ENCODE measurements at places on chromosomes 5 and 9. TPM values are rescaled to one million over a fixed set of nuclear protein-coding genes. Genes with fewer than 3 reads are reported as not detected.

The DOCK2 gene
- total RNA-seq = 3.4 TPM

GRCh38 chr5:143671674-143672569 lies 140.0 kb upstream of the HMHB1 start:
- DNase-seq = no peak

GRCh38 chr9:22117511-22118384 lies 108.6 kb upstream of the CDKN2B start:
- DNase-seq = no peak

The DPYSL3 gene
- 38.8 TPM for total RNA-seq

DNA sequence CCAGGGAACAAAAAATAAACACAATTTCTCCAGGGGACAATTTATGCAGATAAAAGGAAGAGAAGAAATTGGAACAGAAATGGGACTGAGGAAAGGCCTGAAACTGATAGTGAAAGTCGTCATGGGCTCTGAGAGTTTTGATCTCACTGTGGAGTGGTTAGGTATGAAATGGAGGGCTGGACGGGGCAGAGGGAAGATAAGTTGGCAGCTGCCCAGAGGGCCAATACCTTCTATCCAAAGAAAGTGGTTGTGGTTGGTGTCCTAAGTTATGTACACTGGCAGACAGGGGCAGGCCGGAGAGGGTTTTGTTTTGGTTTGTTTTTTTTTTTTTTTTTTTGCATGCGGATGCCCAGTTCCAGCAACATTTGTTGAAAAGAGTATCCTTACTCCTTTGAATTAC lies 46.1 kb downstream of the ZNF618 start:
- DNase-seq = no peak

The TYRP1 gene
- total RNA-seq = not detected

- peak; percentile 59 for DNase-seq
Measured at GRCh38 chr9:16985559-16986348, 115.3 kb upstream of the BNC2 start.

DNA sequence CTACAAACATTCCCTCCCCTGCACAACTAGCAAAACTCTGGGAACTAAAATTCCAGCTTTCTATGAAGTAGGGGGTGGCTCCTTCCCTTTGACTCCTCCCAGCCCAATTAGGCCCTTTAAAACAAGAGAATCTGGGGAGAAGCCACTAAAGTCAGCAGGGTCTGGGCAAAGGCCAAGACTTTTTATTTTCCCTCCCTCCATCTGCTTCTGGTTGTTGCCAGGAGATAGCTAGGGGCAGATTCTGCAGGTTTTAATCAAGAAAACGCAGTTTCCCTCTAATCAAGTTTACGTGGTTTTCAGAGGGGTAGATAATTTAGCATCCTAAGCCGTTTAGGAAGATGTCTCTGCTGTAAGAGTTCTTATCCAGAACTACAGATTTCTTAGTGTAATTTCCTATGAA lies 114.5 kb upstream of the CDH6 start:
- no peak for DNase-seq

- no peak for DNase-seq
Measured at GRCh38 chr9:106878081-106878837, 15.3 kb downstream of the ZNF462 start.

GRCh38 chr5:116452774-116453368 lies 121.8 kb downstream of the SEMA6A start:
- no peak for DNase-seq

The TLX3 gene
- total RNA-seq = not detected

DNA sequence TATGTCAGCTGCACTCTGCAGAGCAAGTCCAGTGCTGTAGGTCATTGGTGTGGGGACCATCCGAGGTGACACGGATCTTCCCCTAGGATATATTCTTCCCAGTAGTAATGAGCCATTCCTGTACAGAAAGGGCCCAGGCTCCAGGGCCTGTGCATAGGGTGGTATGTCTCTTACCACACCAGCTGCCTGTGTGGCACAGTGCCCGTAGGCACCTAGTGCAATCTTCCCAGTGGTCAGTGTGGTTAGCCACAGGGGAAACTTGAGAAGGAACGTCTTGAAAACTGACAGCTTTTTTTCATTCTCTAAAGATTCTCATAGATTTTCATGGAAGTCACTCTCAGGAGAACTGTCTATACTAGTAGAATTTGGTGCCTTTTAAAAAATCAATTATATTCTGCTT lies 39.8 kb downstream of the CYSTM1 start:
- peak; percentile 46 for DNase-seq

DNA sequence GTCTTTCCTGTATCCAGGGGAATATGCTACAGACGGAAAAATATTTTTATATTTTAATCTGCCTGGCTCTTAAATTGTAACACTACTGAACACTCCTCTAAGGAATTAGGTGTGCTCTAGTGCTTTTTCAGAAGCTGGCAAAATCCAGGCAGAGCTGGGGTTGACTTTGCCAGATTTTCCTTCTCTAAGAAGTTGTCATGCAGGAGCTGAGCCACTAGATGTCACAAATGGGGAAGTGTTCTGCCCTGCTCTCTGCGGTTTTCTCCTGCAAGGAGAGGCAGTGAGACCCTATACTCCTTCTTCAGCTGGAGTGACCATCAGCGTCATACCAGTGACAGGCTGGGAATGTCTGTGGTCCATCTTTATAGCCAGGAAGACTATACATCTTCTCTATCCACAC lies 112.5 kb downstream of the HAPLN1 start:
- peak; percentile 23 for DNase-seq

The NIPAL4 gene
- total RNA-seq = 0.19 TPM

The ARID3C gene
- total RNA-seq = not detected

- DNase-seq = no peak
Measured at GRCh38 chr9:118478752-118479151, 774.5 kb downstream of the TLR4 start.

The GAPT gene
- not detected for total RNA-seq

The ORM2 gene
- total RNA-seq = not detected

DNA sequence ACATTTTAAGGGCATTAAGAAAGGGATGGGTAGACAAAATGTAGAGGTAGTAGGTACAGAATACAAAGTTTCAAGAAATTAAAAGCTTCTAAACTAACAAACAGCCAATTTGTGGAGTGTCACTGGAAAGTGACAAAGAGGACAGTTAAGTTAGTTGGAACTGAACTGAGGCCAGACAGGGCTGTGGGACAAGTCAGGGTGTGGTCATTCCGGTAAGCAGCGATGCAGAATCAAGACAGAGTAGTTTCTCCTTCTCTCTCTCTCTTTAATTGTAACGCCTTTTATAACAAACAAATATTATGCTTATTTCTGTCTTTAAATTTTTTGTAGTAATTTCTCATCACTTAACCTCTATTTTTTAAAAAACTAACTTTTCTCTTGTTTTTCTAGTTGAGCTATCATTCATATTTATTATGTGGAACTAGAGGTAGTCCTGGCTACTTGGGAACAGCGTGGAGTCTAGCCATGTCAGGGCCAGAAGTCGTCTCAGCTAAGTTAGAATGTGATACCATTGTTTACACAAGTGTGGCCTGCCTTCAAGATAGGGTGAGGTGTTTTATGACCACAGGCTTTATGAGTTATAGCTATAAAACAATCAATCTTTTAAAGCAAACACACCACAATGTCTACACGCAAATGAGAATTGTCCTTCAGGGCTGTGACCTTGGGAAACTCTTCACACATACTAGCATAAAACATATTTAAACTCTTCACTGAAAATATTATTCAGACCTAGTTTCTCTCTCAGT lies 115.3 kb upstream of the CDKN2B start:
- DNase-seq = no peak

DNA sequence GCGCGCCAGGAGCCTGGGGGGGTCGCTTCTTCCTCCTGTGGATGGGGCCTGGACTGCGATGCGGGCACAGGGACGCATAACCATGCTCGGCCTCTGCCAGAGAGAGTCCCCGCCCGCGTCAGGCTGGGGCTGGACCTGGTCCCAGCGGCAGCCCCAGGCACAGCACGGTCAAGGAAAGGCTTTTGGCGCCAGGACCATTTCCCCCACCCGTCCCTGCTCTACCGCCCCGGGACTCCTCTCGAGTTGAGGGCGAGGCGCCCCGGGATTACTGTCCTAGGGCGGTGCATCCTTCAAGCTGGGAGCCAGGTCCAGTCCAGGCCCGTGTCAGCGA lies 341 bp downstream of the MXD3 start:
- no peak for DNase-seq

GRCh38 chr9:129331772-129332500 lies 153.9 kb upstream of the IER5L start:
- no peak for DNase-seq

DNA sequence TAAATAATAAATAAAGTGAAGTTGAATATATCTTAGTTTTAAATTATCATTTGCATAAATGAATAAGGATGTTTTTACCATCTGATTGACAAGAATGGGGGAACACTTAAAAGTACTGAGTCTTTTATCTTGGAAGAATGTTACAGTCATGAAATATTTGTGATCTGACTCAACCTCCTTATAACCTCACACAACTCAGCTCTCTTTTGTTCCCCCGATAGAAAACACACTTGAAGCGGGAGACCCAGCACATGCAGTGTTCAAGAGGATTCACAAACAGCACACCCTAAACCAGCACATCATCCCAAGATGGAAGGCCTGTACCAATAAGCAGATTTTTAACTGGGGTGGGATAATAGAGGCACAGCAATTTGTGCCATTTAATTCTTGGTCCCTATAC lies 15.5 kb downstream of the BAAT start:
- no peak for DNase-seq

The C5orf58 gene
- total RNA-seq = not detected

GRCh38 chr5:54251981-54252380 lies 58.4 kb downstream of the ARL15 start:
- DNase-seq = no peak

DNA sequence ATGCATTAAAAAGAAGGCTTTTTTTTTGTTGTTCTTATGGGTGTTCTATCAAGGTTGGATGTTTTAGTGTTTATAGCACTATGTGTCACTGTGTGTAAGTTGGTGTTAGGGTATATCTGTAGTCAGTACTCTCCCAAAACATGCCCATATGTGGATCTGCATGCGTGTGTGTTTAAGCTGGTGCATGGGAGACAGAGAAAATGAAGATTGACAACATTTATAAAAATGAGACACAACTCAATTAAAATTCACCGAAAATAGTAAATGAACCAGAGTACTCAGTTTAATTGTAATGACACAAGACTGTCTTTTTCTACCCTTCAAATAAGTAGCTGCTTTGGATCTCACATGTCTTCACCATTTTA lies 323.4 kb downstream of the TMEM161B start:
- DNase-seq = no peak

The GZMA gene
- not detected for total RNA-seq

GRCh38 chr5:59187857-59188256 lies 605.0 kb downstream of the RAB3C start:
- no peak for DNase-seq

DNA sequence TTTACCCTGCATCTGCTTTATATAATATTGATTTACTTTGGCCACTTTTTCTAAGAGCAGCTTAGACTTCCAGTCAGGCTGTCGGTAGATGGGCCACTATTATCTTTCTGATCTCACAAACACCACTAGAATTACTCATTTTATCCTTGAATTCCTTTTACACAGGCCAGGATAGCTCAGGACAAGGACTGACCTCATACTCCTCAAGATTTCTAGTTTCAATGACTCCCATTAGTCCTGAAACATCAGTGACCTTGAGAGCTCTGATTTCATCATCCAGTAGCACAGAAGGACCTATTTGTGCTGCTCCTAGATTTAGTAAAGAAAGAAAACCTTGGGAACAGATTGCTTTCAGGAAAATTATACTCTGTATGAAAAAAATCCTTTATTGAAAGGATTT lies 727.9 kb upstream of the PTPRD start:
- no peak for DNase-seq

The PRRX2 gene
- 35.3 TPM for total RNA-seq

DNA sequence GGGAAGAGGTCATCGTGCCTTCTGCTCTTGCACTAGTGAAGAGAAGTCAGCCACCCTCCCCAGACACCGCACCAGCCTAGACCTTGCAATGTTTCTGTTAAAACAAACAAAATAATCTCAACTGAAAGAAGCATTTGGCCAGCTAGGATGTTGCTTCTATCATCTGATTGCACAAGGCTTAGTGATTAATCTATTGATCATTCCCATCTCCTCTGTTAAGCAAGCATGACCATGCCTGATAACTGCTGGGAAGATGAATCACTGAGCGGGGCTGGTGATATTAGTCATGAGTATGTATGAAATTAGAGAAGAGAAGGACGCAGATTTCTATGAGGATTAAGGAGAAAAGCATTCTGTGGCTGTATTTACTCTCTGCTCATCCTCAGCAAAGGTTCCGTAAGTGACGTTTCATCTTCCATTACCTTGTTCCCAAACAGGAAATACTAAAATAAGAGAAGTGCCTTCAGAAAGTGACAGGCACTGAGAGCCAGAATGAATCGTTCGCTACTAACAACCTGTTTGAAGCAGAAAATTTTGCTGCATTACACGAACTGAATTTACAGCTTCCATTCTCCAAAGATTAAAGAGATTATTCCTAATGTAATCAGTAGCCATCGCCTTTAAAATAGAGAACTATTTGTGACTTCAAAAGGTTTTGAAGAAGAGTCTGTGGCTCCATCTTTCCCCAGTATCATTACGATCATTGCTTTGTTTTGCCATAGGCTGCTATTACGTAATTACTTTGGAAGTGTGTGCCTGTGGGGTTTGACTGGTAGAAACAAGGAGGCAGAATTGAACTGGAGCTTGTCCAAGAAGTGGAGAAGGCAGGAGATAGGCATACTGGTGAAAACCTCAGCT lies 219.1 kb downstream of the MED10 start:
- peak; percentile 97 for DNase-seq

- DNase-seq = no peak
Measured at GRCh38 chr5:76333571-76333970, 69.5 kb upstream of the IQGAP2 start.

GRCh38 chr9:37676411-37676830 lies 25.7 kb downstream of the FRMPD1 start:
- DNase-seq = no peak

DNA sequence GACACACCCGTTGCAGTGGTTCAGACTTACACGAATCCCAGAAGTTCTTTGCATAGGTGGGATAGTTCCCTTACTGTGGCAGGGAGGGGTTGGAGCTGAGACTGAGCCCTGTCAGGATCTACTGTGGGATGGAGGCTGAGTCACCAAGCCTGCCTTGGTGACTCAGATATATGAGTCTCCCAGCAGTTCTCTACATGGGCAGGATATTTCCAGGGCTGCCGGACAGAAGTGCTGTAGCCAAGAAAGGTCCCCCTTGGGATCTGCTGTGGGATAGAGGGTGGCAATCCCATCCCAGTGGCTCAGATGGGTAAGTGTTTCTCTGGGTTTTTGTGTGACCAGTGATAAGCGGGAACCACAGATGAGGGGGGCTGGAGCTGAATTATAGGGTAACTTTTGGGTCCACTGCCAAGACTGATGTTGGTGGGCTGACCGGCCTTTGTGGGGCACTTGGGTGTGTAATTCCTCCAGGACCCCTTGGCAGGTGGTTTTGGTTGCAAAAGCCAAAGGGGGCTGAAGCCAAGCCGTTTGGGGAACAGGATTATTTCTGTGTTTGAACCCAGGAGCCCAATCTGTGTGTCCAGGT lies 18.7 kb downstream of the XRCC4 start:
- peak; percentile 83 for DNase-seq

GRCh38 chr5:34618371-34619065 lies 37.6 kb upstream of the RAI14 start:
- no peak for DNase-seq

GRCh38 chr5:174692982-174693422 lies 31.4 kb upstream of the MSX2 start:
- DNase-seq = no peak

The ERP44 gene
- total RNA-seq = 30.5 TPM

Measured in HFFc6 (cell line).